ENCODE measurements at places on chromosomes 2 and 18. TPM values are rescaled to one million over a fixed set of nuclear protein-coding genes. Genes with fewer than 3 reads are reported as not detected.

DNA sequence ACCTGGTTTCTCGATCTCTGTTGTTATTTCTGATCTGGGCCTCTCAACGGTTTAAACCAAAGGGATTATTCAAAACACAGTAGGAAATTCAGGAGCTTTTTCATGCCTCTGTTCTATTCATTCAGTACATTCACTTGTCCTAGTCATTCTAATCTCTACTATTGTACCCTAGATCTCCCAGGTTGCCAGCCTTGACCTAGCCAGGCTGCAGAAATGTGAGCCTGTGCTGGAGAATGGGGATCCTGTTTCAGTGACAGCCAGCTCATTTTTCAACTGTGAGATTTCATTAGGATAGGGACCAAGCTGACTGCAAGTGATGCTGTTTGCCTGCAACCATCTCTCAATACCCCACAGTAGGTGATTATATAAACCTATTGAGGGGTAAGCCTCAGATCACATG lies 186.2 kb downstream of the CMPK2 start:
- DNase-seq = no peak

DNA sequence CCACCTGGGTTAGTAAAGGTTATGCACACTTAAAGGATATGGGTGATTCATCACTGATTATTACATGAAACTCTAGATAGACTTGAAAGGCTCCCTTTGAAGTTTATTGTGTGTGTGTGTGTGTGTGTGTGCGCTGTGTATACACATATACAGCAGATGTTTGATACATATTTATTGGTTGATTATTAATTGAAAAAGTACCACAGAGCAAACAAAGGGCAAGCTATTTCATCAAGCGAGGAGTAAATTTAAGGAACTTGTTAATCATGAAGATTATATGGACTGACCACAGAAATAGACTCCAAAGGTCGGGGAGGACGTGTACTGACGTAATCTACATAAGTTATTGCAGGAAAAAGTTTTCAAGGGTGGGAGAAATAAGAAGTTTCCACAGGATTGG lies 617.4 kb upstream of the POU3F3 start:
- no peak for DNase-seq

GRCh38 chr18:22739789-22740188 lies 193.3 kb upstream of the RBBP8 start:
- DNase-seq = no peak

- DNase-seq = no peak
These were observed 1.3 kb downstream of the ING5 start for GRCh38 chr2:241703032-241703604.

DNA sequence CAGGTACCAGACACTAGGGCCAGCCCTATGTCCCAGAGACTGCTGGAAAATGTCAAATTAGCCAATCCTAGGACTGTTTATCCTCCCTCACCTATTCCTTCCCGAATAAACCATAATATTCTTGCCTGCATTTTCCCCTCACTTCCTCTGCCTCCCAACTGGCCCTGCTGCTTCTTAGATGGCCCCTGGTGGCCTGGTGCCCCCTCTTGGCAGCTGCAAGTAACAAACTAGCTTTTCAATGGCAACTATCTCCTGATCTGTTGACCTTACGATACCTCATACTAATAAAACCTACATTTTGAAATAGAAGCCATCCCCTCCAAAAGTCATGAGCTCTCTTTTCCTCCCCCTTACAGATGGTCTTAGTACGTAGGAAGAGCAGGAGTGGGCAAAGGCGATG lies 132.0 kb downstream of the ALPK2 start:
- no peak for DNase-seq

GRCh38 chr2:70941701-70942100 lies 6.0 kb downstream of the ATP6V1B1 start:
- DNase-seq = no peak

GRCh38 chr2:97774425-97774824 lies 61.0 kb downstream of the ZAP70 start:
- DNase-seq = no peak

GRCh38 chr2:207530160-207531031 lies 634 bp downstream of the CREB1 start:
- DNase-seq = peak; percentile 41

ITGB6 gene
- polyA plus RNA-seq = 10.7 TPM

CASP8 gene
- 11.4 TPM for polyA plus RNA-seq

MCFD2 gene
- polyA plus RNA-seq = 86.1 TPM

Data from renal cortex interstitium (tissue), 15 donors.